Small intestine (tissue), 16 donors: ENCODE measurements at places on chromosomes 11 and 22.

GRCh38 chr11:116876656-116877055 is 39.2 kb upstream of the APOA1 start:
- no peaks in the 10 kb centered on the region for H3K4me1 ChIP-seq
- H3K36me3 ChIP-seq = peaks cover 7% of the 10 kb centered on the region
- H3K27me3 ChIP-seq = no peaks in the 10 kb centered on the region
- no peak overlapping the region for H3K27ac ChIP-seq

GRCh38 chr11:61747192-61747966 is 5.1 kb upstream of the MYRF start:
- peak overlapping the region; percentile 23 for H3K27ac ChIP-seq
- H3K36me3 ChIP-seq = peaks cover 4% of the 10 kb centered on the region
- H3K4me1 ChIP-seq = no peaks in the 10 kb centered on the region
- no peak overlapping the region for H3K4me3 ChIP-seq
- DNase-seq = peak; percentile 83
- no peaks in the 10 kb centered on the region for H3K27me3 ChIP-seq

GRCh38 chr11:117394221-117394925 is 66.7 kb downstream of the CEP164 start:
- no peak for DNase-seq
- H3K4me3 ChIP-seq = no peak overlapping the region
- H3K36me3 ChIP-seq = peaks cover 73% of the 10 kb centered on the region
- no peaks in the 10 kb centered on the region for H3K4me1 ChIP-seq
- no peak overlapping the region for H3K27ac ChIP-seq

DNA sequence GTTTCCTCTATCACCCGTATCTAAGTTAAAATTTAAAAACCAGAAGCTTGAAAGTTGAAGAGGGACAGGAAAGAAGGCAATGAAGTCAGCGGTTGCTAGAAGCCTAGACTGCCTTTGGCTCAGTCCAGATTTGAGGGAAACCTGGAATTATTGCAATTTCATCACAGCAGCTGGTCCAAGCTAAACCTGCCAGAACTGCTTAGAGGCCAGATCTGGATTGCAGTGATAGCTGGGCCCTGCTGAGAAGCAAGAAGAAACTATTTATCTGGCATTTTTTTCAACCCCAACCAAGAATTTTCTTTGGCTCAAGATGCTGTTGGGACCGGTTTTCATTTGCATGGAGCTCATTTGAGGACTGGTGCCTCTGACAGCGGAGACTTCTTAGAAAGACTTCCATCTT is 121.5 kb upstream of the TEAD1 start:
- no peaks in the 10 kb centered on the region for H3K4me1 ChIP-seq
- no peak for DNase-seq
- no peaks in the 10 kb centered on the region for H3K36me3 ChIP-seq
- no peak overlapping the region for H3K27ac ChIP-seq
- H3K27me3 ChIP-seq = no peaks in the 10 kb centered on the region
- no peak overlapping the region for H3K4me3 ChIP-seq

DNA sequence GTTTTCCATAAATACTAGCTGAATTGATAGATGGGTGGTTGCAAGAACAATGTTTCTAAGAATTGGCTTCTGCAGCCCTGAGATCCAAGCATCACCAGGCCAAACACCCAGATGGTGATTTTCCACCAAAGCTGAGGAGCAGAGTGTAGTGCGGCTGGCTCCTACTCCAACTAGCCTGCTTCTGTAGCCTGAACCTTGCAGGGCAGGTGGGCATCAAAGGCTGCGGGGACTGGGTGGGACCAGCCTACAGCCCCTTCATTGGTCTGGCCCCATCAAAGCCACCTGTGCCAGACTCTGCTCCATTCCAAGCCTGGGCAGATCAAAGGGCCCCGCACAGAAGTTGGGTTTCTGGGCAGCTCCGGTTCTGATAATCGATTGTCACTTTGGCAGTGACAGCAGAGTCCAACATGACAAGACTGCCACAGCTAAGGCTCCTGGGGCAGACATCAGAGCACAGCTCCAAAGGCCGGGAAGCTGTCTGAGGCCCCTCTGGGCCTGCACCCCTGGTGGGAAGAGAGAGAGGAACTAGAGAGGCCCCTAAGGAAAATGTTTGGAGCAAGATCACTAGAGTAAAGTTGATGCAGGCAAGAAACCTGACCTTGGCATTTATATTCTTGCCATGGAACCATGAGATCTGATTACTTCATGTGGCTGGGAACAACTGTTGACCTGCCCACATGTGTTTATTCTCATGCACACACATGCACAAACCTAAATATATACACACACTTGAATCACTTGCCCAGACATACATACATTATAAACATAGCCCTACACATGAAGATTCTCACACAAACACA is 582.9 kb downstream of the INSC start:
- H3K4me1 ChIP-seq = peaks cover 4% of the 10 kb centered on the region
- H3K27me3 ChIP-seq = no peaks in the 10 kb centered on the region
- no peak overlapping the region for H3K4me3 ChIP-seq

DNA sequence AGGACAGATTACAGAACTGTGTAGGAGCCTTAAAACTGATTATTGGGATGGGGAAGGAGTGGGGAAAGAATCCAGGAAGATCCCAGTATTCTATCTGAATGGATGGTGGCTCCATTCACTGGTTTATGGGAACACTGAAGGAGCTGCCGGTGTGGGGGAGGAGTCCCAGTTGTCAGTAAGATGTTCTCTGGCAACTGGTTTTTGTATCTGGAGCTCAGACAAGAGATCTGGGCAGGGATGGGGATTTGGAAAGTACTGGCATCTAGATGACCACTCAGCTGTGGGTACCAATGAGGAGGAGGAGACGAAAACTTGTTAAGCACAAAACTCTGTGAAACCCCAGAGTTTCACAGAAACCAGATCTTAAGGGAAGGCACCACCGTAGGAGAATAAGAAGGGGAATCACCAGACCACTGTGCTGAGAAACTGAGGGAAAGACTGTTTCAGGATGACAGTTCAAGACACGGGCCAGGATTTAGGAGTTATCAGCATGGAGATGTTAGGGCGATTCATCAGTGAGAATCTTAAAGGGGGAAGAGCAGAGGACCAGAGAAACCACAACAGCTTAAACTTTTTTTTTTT is 28.1 kb downstream of the LDLRAD3 start:
- H3K27ac ChIP-seq = no peak overlapping the region
- H3K27me3 ChIP-seq = no peaks in the 10 kb centered on the region
- H3K36me3 ChIP-seq = no peaks in the 10 kb centered on the region
- H3K4me1 ChIP-seq = peaks cover 7% of the 10 kb centered on the region
- no peak overlapping the region for H3K4me3 ChIP-seq

GRCh38 chr22:39980596-39980995 is 14.2 kb upstream of the FAM83F start:
- H3K27me3 ChIP-seq = no peaks in the 10 kb centered on the region
- H3K36me3 ChIP-seq = no peaks in the 10 kb centered on the region
- no peak for DNase-seq
- no peak overlapping the region for H3K4me3 ChIP-seq
- H3K27ac ChIP-seq = no peak overlapping the region

GRCh38 chr22:45221201-45221600 is 19.5 kb downstream of the KIAA0930 start:
- DNase-seq = no peak
- H3K4me3 ChIP-seq = no peak overlapping the region
- no peaks in the 10 kb centered on the region for H3K27me3 ChIP-seq

GRCh38 chr11:63870351-63871140 is 31.6 kb downstream of the MARK2 start:
- peaks cover 87% of the 10 kb centered on the region for H3K4me1 ChIP-seq
- H3K27ac ChIP-seq = peak overlapping the region; percentile 56
- no peak overlapping the region for H3K4me3 ChIP-seq
- no peak for DNase-seq
- no peaks in the 10 kb centered on the region for H3K27me3 ChIP-seq

DNA sequence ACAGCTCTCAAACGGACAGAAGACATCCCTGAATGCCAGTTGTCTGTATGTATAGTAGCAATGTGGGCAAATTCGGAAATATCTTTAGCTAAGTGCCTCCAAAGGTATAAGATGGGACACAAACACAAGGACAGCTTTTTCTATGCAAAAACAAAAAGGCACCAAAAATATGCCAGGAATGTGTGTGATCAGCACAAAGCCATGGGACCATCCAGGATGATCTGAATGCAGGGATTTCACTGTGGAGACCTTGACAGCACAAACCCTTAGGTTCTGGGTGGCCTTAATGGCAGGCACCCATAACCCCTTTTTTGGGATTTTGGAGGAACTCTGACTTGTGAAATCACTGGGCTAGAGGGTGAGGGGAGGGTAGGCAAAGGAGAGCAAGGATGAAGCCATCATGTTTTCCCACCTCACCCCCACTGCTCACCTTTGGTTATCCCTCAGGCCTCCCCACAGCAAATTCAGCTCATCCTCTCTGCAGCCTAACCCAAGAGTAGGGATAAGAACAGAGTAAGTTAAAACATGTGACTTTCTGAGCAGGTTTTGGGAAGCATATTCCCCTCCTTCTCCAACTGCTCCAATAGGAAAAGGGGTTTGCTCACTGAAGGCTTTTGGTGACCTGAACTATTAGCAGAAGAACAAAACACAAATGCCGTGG is 154.6 kb downstream of the SNX19 start:
- no peak overlapping the region for H3K27ac ChIP-seq
- no peak for DNase-seq
- H3K4me1 ChIP-seq = no peaks in the 10 kb centered on the region
- H3K27me3 ChIP-seq = no peaks in the 10 kb centered on the region
- no peaks in the 10 kb centered on the region for H3K36me3 ChIP-seq
- H3K4me3 ChIP-seq = no peak overlapping the region

- DNase-seq = peak; percentile 83
- no peaks in the 10 kb centered on the region for H3K27me3 ChIP-seq
- H3K36me3 ChIP-seq = peaks cover 13% of the 10 kb centered on the region
Measured at GRCh38 chr22:31857247-31857646, 87.1 kb upstream of the YWHAH start.

DNA sequence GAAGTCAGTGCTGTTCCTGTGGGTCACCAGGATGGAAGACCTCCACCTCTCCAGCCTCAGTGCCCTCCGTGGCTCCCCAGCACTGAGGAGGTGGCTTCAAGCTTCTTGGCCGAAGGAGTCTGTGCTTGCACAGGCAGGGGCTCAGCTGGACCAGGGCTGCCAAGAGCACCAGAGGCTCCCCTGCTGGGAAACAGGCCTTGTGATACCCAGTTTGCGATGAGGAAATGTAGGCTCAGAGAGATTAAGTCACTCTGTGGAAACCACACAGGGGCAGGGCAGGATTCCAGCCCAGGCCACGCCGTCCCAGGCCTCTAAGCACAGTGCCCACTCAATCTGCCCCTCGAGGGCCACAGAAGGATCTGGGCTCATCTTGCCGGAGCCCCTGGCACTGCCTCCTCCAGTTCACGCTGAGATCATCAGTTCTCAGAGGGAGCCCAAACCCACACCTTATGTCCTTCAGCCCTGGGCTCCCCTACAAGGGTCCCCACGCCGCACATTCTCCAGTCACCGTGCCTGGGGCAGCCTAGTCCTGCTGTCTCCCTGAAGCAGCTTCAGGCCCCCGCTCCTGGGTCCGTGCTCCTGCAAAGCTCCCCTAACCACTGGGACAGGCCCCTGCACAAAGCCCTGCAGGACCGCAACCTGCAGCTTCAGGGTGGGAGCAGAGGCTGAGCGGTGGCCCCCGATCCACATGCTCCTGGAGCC is 21.6 kb downstream of the ANO1 start:
- H3K36me3 ChIP-seq = no peaks in the 10 kb centered on the region
- no peak overlapping the region for H3K4me3 ChIP-seq
- no peak for DNase-seq
- no peak overlapping the region for H3K27ac ChIP-seq
- H3K27me3 ChIP-seq = no peaks in the 10 kb centered on the region

- H3K4me3 ChIP-seq = no peak overlapping the region
- no peaks in the 10 kb centered on the region for H3K4me1 ChIP-seq
- no peak overlapping the region for H3K27ac ChIP-seq
- no peak for DNase-seq
- no peaks in the 10 kb centered on the region for H3K36me3 ChIP-seq
Measured at GRCh38 chr22:44184006-44184405, 3.3 kb downstream of the PARVG start.

DNA sequence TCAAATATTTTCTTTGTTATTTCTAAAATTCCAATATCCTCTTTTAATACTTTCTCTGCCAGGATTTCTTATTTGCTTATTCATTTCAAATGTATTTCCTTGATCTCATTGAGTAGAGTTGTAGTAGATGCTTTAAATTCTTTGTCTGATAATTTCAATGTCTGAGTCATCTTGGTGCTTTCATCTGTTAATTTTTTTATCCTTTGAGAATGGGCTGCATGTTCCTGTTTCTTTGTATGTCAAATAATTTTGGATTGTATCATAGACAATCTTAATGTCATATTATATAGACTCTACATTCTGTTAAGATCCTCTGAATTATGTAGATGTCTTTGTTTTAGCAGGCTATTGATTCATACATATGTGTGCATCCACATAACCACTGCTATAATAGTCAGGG is 57.5 kb downstream of the MYEOV start:
- H3K36me3 ChIP-seq = no peaks in the 10 kb centered on the region
- no peak overlapping the region for H3K4me3 ChIP-seq
- DNase-seq = no peak
- peaks cover 2% of the 10 kb centered on the region for H3K27me3 ChIP-seq
- no peak overlapping the region for H3K27ac ChIP-seq

DNA sequence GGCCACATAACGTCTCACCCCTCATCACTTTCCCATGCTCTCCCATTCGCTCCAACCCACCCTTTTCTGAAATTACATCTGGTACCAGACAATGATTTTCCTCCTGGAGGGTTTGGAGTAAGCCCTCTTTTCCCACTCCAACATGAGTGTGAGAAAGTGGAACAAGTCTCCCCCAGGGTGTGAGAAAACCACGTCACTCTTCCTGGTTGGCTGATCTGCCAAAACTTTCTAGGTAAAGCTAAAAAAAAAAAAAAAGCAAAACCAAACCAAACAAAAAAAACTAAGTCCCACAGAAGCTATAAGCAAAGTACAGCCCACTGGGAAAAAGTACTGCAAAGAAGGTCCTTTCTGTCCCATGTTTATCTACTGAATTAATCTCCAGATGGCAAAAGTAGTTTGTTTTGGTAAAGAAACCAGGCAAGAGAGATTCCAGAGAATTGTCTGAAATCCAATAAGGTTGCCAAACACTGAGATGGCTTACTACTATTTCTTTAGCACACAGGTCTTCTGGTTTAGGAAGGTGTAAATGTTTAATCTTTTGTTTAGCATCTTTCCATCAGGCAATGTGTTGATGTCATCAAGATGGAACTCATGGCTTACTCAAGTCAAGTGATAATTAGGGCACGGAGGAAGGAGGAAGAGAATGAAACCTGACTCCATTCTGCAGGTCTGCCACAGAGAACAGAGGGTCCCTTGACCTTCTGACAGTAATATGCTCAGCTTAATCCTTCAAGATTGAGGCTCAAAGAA is 395.6 kb downstream of the LARGE1 start:
- no peaks in the 10 kb centered on the region for H3K36me3 ChIP-seq
- no peak overlapping the region for H3K27ac ChIP-seq
- no peaks in the 10 kb centered on the region for H3K4me1 ChIP-seq
- no peak for DNase-seq

GRCh38 chr22:29230972-29231875 is 25.5 kb downstream of the EMID1 start:
- H3K27ac ChIP-seq = no peak overlapping the region
- H3K36me3 ChIP-seq = peaks cover 57% of the 10 kb centered on the region
- peaks cover 18% of the 10 kb centered on the region for H3K4me1 ChIP-seq
- H3K27me3 ChIP-seq = no peaks in the 10 kb centered on the region
- no peak for DNase-seq
